A549 treated with CORT108297 at 1 μM for 4 hours (cell line): ENCODE measurements at places on chromosomes 5 and 9. TPM values are rescaled to one million over a fixed set of nuclear protein-coding genes. Genes with fewer than 3 reads are reported as not detected.

Gene KLF4
- 13.6 to 20.8 TPM (median 15.4 TPM) in 5 replicates for total RNA-seq

Gene SLC25A2
- total RNA-seq: 0.05 TPM in 1 of 5 replicates, not detected in the others

Gene KIF4B
- 0.02 to 0.05 TPM (median 0.03 TPM) in 3 of 5 replicates, not detected in the others for total RNA-seq

Gene LECT2
- not detected in 5 replicates for total RNA-seq

Gene KCNMB1
- not detected in 5 replicates for total RNA-seq

Gene PARP8
- total RNA-seq: 0.13 to 0.27 TPM (median 0.14 TPM) in 5 replicates

Gene SLC6A7
- total RNA-seq: 0.02 to 0.05 TPM (median 0.03 TPM) in 4 of 5 replicates, not detected in the other

Gene ADCY2
- not detected in 5 replicates for total RNA-seq

Gene OBP2A
- not detected in 5 replicates for total RNA-seq

Gene NFIB
- 6.9 to 11.0 TPM (median 9.2 TPM) in 5 replicates for total RNA-seq

Gene DCTN4
- 16.9 to 18.9 TPM (median 18.3 TPM) in 5 replicates for total RNA-seq

Gene ABCA2
- 20.4 to 30.4 TPM (median 27.8 TPM) in 5 replicates for total RNA-seq

Gene FBP1
- 0.24 TPM in 1 of 5 replicates, not detected in the others for total RNA-seq

Gene NPR3
- 18.1 to 22.0 TPM (median 20.8 TPM) in 5 replicates for total RNA-seq

Gene FAM81B
- not detected in 5 replicates for total RNA-seq

Gene HAVCR2
- 0.21 to 0.39 TPM (median 0.35 TPM) in 5 replicates for total RNA-seq

Gene FGFR4
- 15.5 to 26.2 TPM (median 25.0 TPM) in 5 replicates for total RNA-seq

Gene NEURL1B
- total RNA-seq: 2.5 to 3.9 TPM (median 3.3 TPM) in 5 replicates

Gene PTPDC1
- 3.3 to 5.1 TPM (median 4.1 TPM) in 5 replicates for total RNA-seq

Gene HSPB3
- total RNA-seq: 0.10 to 0.15 TPM in 2 of 5 replicates, not detected in the others

Gene PCDHGB3
- total RNA-seq: 0.17 to 0.33 TPM (median 0.24 TPM) in 5 replicates

Gene LCP2
- 0.06 TPM in 1 of 5 replicates, not detected in the others for total RNA-seq

Gene INSYN2B
- 0.44 to 0.81 TPM (median 0.65 TPM) in 5 replicates for total RNA-seq

Gene IL7R
- total RNA-seq: 0.31 to 0.46 TPM (median 0.41 TPM) in 5 replicates

Gene CATSPER3
- total RNA-seq: 0.23 to 0.48 TPM (median 0.41 TPM) in 5 replicates

Gene SPINK6
- total RNA-seq: 0.21 to 0.65 TPM (median 0.29 TPM) in 4 of 5 replicates, not detected in the other

Gene MARCOL
- not detected in 5 replicates for total RNA-seq

Gene ZNF454
- total RNA-seq: not detected in 5 replicates

Gene SPOCK1
- 12.6 to 19.6 TPM (median 18.6 TPM) in 5 replicates for total RNA-seq

Gene EGFLAM
- total RNA-seq: 0.06 TPM in 1 of 5 replicates, not detected in the others

Gene ISL1
- 0.05 to 0.07 TPM in 2 of 5 replicates, not detected in the others for total RNA-seq

Gene STC2
- 49.1 to 58.7 TPM (median 56.3 TPM) in 5 replicates for total RNA-seq
